ENCODE measurements at places on chromosomes 13 and 19.

- DNase-seq: no peak
Observed at GRCh38 chr13:85497652-85498051, 301.6 kb downstream of the SLITRK6 start.

GRCh38 chr13:111950697-111951096 lies 116.3 kb upstream of the SOX1 start:
- DNase-seq: no peak

DNA sequence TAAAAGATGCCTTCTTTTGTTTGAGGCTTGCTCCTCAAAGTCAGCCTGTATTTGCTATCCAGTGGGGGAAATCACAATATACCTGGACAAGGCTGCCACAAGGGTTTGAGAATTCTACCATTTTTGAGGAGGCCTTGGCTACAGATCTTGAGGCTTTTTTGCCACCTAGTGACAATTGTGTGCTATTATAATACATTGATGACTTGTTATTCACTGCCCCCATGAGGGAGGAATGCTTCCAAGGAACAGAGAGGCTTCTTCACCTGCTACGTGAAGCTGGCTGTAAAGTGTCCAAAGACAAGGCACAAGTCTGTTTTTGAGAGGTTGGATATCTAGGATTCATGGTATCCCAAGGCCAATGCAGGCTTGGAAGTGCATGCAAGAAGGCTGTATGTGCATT lies 72.5 kb downstream of the ZNF708 start:
- no peak for DNase-seq

GRCh38 chr19:1455336-1456120 lies 5.6 kb downstream of the APC2 start:
- DNase-seq: peak; percentile 83

Measured in transverse colon (tissue), 4 donors.